ENCODE measurements at places on chromosomes 5 and 9. TPM values are rescaled to one million over a fixed set of nuclear protein-coding genes. Genes with fewer than 3 reads are reported as not detected.

DNA sequence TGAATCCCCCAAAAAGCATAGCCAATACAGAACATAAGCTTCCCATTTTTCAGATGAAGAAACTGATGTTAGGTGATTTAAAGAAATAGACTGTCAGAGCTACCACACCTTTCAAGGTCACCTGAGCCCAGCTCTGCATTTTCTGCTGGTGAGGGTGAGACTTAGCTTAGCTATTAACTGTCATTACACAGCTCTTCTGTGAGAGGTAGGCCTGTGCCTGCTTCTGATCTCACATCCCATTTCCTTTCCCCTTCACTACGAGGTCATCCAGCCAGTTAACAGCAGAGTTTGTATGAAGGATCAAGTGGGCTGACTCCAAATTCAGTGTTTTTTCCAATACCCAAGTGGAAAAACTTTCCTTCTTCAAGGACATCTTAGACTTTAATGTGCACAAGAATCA is 528.6 kb upstream of the CLINT1 start:
- no peak for ATAC-seq

- ATAC-seq = no peak
These were observed 3.1 kb downstream of the SRD5A1 start for GRCh38 chr5:6636293-6636692.

DNA sequence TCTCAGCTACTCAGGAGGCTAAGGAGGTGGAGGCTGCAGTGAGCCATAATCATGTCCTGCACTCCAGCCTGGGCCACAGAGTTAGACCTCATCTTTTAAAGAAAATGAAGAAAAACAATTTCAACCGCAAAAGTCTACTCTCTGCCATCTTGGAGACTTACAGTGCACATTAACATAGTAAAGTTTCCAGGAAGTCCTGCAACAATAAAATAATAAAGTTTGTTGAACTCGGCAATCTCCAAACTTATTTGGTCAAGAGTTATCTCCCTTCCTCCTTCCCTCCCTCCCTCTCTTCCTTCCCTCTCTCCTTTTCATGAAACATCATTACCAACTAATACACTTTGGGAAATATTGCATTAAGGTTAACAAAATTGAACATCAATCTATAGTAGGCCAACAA is 94.1 kb upstream of the JAK2 start:
- ATAC-seq = no peak

DNA sequence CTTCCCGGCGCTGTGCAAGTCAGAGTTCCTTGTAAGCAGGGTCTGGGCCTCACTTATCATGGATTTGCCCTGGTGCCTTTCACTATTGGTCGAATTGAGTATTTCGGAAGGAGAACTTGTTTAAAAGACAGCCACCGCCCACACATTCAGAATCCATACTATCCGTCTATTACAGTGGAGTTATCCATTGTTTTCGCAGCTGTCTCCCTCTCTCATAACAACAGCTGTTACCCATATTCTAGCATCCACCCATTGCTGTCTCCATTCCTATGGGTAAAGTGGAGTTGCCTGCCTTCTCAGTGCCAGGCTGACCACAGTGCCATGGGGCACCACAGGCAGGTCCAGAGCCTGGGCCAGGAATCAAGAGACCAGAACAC is 20.2 kb downstream of the FAXDC2 start:
- no peak for ATAC-seq

GRCh38 chr9:114028646-114029045 is 49.5 kb downstream of the AMBP start:
- ATAC-seq = no peak

DNA sequence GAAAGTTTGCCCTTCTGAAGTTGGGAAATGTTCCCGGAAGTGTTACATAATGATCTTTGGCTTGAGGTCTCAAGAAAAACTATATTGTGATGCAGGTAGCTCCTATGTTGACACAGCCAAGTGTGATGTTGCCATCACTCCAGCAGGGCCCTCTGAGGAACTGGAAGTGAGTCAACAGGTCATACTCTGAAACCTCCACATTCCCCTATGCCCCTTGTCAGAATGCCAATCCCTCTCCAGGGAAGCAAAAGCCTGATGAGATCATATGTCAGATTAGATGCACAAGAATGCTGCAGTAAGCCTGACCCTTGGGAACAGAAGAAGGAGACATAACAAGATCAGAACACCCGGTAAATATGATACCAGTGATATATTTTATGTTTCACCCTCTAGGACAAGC is 66.8 kb upstream of the ITGA2 start:
- ATAC-seq = peak; percentile 55

Gene PRDM9
- not detected for total RNA-seq

DNA sequence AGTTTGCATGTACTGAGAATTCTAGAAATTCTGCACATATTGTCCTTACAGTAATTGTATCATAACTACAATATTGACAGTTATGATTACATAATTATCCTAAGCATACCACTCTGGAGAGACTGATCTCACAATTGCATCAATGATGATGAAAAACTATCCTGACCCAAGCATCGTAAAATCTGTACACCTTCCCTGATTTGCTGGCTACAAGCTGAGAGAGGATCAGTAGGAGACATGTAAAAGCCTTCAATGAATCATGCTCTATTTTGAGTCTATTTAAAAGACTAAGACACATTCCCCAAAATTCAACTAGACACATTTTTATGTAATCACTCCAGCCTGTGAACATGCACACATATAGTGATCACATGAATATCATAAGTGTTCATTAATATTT is 1833.8 kb downstream of the EFNA5 start:
- ATAC-seq = no peak

Gene RLN1
- total RNA-seq = not detected

Gene TSLP
- 3.6 TPM for total RNA-seq

DNA sequence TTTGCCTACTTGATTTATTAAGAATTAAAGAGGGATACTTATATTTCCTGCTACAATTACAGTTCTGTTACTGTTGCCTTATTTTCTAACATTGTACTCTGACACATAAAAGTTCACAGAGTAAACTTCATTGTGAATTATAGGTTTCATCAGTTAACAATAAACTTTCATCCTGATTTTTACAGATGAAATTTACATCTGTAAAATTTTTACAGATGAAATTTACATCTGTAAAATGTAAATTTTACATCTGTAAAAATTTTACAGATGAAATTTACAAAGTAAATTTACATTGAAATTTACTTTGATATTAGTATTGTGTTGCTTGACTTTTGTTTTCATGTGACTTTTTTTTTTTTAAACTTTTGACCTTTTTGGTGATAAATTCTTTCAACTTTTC is 9.3 kb downstream of the ZBTB43 start:
- ATAC-seq = no peak
